Fibroblast of lung (primary cell): ENCODE measurements at places on chromosomes 16 and 17. TPM values are rescaled to one million over a fixed set of nuclear protein-coding genes. Genes with fewer than 3 reads are reported as not detected.

Gene ZNF200
- 8.0 and 8.1 TPM in 2 replicates for total RNA-seq

Gene HS3ST2
- total RNA-seq, result not detected in 2 replicates

Gene B4GALNT2
- total RNA-seq, result under 0.01 TPM in 1 of 2 replicates, not detected in the other

Gene PPY
- not detected in 2 replicates for total RNA-seq

Gene NACA2
- total RNA-seq, result not detected in 2 replicates

Gene SPATA2L
- 7.3 and 10.3 TPM in 2 replicates for total RNA-seq
